CD8-positive, alpha-beta T cell (primary cell): ENCODE measurements at places on chromosomes 5 and 9.

DNA sequence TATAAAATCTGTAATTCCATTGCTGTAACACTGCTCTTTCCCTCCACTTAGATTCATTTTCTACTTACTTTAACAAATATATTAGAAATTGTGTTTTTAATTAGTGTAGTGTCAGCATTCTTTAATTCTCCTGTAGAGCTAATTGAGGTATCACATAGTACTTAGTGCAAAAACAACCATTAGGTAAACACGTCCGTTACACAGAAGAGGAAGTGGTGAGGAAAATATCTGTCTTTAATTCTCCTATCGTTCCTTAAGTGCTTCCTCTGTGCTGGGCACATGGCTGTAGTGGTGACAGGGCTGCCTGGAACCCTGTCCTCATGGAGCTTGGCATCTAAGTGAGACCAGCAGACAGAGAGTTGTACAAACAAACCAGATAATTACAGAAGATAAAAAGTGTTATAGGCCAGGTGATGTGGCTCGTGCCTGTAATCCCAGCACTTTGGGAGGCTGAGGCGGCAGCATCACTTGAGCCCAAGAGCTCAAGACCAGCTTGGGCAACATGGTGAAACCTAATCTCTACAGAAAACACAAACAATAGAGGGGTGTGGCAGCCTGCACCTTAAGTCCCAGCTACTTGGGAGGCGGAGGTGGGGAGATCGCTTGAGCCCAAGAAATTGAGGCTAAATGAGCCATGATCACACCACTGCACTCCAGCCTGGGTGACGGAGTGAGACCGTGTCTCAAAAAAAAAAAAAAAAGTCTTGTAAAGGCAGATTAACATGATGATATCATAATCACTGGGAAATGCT, 36.4 kb downstream of the PARP8 start:
- DNase-seq, result no peak

GRCh38 chr9:10701906-10702305, 89.1 kb upstream of the PTPRD start:
- no peak for DNase-seq

GRCh38 chr5:107954254-107954653, 283.5 kb upstream of the EFNA5 start:
- no peak for DNase-seq

DNA sequence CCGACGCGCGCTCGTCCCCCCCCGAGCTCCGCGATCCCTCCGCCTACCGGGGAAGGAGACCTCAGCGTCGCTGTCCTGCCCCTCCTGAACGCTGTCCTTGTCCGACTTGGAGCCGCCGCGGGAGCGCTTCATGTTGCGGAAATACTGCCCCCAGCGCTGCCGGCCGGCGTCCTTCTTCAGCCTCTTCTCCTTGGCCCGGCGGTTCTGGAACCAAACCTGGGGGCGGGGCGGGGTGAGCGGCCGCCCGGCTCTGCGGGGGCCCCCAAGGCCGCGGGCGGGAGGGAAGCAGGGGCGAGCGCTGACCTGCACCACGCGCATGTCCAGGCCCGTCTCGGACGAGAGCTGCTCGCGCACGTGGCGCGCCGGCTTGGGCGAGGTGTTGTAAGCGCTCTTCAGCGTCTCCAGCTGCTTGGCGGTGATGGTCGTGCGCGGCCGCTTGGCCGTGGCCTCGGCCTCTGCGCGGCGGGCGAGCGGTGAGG, 6.3 kb downstream of the LHX3 start:
- no peak for DNase-seq

GRCh38 chr9:129183495-129184218, 5.6 kb upstream of the IER5L start:
- DNase-seq, result no peak

- peak; percentile 10 for DNase-seq
Observed at GRCh38 chr5:146877178-146877681, 1.3 kb downstream of the PPP2R2B start.

DNA sequence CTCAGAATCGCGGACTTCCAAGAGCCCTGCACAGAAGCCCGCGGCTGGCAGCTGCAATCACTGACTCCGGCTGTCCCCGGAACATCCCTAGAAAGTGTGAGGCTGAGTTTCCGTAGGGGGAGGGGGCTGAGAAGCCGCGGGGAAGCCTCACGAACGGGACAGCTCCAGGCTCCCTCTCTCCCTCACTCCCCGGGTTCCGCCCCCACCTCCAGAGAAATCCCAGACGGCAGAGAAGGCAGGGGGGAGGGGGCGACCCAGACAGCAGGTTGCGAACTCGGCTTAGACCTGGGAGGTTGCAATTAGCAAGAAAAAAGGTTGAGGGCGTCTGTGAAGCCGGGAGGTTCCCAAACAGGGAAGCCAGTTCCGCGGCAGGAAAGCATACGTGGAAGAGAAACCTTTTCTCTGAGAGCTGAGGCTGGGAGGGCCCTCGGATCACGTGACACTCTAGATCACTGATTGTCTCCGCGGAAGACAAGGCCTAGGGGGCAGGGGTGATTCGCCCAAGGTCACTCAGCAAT, 73.8 kb upstream of the CPLX2 start:
- no peak for DNase-seq

GRCh38 chr5:155085282-155085989, 71.9 kb downstream of the KIF4B start:
- no peak for DNase-seq

DNA sequence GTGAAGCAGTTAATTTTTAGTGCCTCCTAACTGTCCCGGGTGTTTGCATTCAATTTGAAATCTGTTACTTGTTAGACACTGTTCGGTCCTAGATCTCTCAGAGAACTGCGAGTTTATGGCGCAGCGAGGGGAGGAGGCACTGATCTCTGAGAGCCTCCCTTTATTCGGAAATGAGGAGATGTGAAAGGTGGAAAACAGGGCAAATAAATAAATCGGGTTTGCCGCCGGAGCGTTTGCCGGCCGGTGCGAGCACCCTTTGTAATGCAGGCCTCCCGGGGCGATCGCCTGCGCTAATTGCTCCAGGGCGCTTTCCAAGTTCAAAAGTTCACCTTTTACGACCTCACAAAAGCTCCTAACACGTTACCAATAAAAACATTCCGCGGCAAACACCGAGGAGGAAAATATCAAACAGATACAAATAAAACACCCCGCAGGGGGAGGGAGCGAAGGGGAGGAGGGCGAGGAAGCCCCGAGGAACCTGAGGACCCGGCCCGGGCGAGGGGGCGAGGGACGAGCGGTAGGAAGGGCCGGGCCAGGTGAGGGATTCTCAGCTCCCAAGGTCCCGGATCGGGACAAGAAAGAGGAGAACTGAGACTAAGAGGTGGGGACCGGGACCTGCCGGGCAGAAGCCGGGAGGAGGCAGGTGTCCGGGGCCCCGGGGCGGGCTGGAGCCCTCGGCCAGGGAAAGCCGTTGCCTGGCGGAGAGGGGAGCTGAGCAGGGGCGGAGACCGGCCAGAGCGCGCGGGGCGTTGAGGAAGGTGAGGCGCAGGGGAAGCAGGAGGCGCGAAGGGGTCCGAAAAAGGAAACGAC, 1.4 kb downstream of the NR6A1 start:
- DNase-seq, result no peak

DNA sequence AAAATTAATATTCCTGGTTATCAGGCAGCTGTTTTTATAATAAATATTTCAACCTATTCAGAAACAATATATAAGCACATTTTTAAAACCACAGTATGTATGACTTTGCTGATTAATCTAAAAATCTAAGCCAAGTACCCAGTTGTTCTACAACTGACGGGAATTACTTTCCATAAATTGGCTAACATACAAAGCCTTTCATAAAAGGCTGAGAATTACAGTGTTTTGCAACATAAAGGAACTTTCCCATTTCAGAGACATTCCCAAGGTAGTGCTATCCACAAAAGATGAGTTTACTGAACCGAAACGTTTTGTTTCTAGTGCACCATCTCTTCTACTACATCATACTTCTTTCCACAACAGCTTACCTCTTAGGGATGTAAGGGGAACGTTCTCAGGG, 7.2 kb downstream of the RNF145 start:
- DNase-seq, result no peak
